Vagina (tissue), 2 donors: ENCODE measurements at places on chromosomes 13 and 19. TPM values are rescaled to one million over a fixed set of nuclear protein-coding genes. Genes with fewer than 3 reads are reported as not detected.

DNA sequence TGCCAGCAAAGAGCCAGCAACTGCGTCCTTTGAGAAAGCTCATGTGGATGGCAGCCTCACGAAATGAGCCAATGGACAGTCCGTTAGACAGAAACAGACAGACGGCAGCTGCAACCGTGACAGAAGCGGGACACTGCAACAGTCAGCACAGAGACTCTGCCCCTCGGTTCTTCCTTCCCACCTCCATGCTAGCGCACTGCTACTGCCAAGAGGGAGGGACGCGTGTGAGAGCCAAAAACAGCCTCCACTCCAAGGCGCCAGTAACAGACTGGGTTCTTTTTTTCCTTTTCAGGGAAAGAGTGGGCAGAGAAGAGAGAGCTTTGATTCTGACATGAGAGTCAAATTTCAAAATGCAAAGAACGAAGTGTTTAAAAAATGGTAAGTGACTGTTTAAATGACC, 77.5 kb downstream of the SERP2 start:
- H3K27ac ChIP-seq: no peak overlapping the region
- H3K4me1 ChIP-seq: peaks cover 14% of the 10 kb centered on the region
- H3K27me3 ChIP-seq: no peaks in the 10 kb centered on the region
- H3K4me3 ChIP-seq: no peak overlapping the region

DNA sequence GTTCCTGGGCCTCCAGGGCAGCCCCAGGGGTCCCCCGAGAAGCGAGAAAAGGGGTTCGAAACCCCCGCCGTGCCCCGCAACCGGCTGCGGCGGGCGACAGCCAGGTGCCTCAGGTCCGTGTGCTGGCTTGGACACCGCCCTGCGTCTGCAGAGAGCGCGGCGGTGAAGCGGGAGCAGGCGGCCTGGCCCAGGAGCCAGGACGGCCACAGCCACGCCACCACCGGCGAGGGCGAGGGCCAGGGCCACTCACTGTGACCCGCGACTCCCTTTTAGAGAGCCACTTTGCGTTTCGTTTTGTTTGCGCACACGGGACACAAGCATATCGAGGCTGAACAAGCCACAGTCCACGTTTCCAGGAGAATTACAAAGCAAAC, 110.4 kb downstream of the CRYL1 start:
- no peaks in the 10 kb centered on the region for H3K27me3 ChIP-seq
- H3K4me3 ChIP-seq: no peak overlapping the region
- peaks cover 26% of the 10 kb centered on the region for H3K4me1 ChIP-seq
- H3K36me3 ChIP-seq: no peaks in the 10 kb centered on the region

GRCh38 chr13:114151565-114152284, 19.3 kb upstream of the RASA3 start:
- H3K4me1 ChIP-seq: peaks cover 11% of the 10 kb centered on the region
- no peak overlapping the region for H3K4me3 ChIP-seq
- H3K36me3 ChIP-seq: no peaks in the 10 kb centered on the region
- H3K27me3 ChIP-seq: no peaks in the 10 kb centered on the region

- H3K27ac ChIP-seq: peak overlapping the region; percentile 66
- H3K36me3 ChIP-seq: no peaks in the 10 kb centered on the region
- no peaks in the 10 kb centered on the region for H3K27me3 ChIP-seq
Measured at GRCh38 chr13:20128459-20128931, 32.4 kb downstream of the GJA3 start.

DNA sequence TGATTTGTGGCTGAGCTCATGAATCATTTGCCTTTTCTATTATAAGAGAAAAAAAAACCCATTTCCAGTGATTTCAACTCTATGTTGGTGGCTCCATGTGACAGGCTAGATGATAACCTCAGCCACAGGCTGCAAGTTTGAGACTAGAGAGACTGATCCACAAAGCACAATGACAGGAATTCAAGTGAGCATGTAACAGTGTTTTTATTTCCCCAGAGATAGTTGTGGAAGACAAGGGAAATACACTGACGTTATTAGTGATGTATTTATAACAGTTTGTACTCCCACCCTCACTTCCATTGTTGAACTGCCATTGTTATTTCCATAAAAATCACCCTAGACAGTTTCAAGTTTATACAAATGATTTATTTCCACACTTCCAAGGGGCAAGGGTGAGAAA, 27.9 kb upstream of the EDNRB start:
- DNase-seq: no peak
- no peak overlapping the region for H3K27ac ChIP-seq
- H3K4me1 ChIP-seq: no peaks in the 10 kb centered on the region
- no peaks in the 10 kb centered on the region for H3K36me3 ChIP-seq
- no peaks in the 10 kb centered on the region for H3K27me3 ChIP-seq
- no peak overlapping the region for H3K4me3 ChIP-seq

- peaks cover 17% of the 10 kb centered on the region for H3K4me1 ChIP-seq
- no peak overlapping the region for H3K27ac ChIP-seq
- no peak overlapping the region for H3K4me3 ChIP-seq
Measured at GRCh38 chr13:73074014-73074413, 15.2 kb downstream of the KLF5 start.

GRCh38 chr13:25702386-25702785, 330.6 kb downstream of the ATP8A2 start:
- DNase-seq: no peak
- no peaks in the 10 kb centered on the region for H3K4me1 ChIP-seq
- no peaks in the 10 kb centered on the region for H3K36me3 ChIP-seq

CCDC159 gene
- 24.1 TPM for total RNA-seq

DNA sequence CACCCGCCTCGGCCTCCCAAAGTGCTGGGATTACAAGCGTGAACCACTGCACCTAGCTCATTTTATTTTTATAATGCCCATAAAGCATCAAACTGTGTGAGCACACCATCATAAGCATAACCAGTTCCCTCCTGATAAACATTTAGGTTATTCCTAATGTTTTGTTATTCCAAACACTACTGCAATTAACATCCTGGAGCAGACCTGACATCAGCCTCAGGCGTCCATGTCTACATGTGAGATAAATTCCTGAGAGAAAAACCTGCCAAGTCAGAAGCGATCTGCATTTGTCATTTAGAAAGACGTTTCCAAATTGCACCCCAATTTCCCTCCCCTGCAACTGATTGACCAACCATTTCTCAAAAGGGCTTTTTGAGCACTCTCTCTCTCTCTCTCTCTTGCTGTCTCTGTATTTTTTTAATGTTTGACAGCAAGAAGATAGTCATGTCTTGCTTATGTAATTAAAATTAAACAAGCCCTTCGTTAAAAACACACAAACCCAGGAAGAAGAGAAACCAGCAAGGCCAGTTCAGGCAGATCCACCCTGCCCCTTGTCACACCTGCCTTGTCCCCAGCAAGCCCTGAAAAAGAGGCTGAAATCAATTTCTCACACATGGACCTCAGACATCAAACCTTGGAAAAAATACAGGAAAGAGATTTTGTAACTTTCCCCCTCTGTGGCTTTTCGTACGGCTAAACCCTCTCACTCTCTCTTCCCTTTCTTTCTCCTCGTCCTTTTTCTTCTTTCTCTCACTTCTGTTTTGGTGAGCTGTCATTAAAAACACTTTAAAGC, 9.9 kb downstream of the LYPD3 start:
- no peaks in the 10 kb centered on the region for H3K27me3 ChIP-seq
- no peaks in the 10 kb centered on the region for H3K36me3 ChIP-seq
- H3K27ac ChIP-seq: no peak overlapping the region
- H3K4me3 ChIP-seq: no peak overlapping the region
- no peak for DNase-seq

- no peaks in the 10 kb centered on the region for H3K4me1 ChIP-seq
- H3K4me3 ChIP-seq: no peak overlapping the region
- DNase-seq: no peak
- H3K27ac ChIP-seq: no peak overlapping the region
Measured at GRCh38 chr13:25114220-25114619, 18.3 kb downstream of the PABPC3 start.

CCNA1 gene
- not detected for total RNA-seq

GRCh38 chr19:51743405-51743804, 8.3 kb downstream of the FPR1 start:
- no peaks in the 10 kb centered on the region for H3K4me1 ChIP-seq
- DNase-seq: no peak
- no peak overlapping the region for H3K27ac ChIP-seq
- H3K36me3 ChIP-seq: no peaks in the 10 kb centered on the region
- H3K27me3 ChIP-seq: no peaks in the 10 kb centered on the region

GRCh38 chr19:4375164-4376027, 25.0 kb downstream of the SH3GL1 start:
- no peaks in the 10 kb centered on the region for H3K36me3 ChIP-seq
- no peaks in the 10 kb centered on the region for H3K27me3 ChIP-seq
- no peak for DNase-seq
- peaks cover 100% of the 10 kb centered on the region for H3K4me1 ChIP-seq
- peak overlapping the region; percentile 2 for H3K4me3 ChIP-seq
- H3K27ac ChIP-seq: peak overlapping the region; percentile 90

DNA sequence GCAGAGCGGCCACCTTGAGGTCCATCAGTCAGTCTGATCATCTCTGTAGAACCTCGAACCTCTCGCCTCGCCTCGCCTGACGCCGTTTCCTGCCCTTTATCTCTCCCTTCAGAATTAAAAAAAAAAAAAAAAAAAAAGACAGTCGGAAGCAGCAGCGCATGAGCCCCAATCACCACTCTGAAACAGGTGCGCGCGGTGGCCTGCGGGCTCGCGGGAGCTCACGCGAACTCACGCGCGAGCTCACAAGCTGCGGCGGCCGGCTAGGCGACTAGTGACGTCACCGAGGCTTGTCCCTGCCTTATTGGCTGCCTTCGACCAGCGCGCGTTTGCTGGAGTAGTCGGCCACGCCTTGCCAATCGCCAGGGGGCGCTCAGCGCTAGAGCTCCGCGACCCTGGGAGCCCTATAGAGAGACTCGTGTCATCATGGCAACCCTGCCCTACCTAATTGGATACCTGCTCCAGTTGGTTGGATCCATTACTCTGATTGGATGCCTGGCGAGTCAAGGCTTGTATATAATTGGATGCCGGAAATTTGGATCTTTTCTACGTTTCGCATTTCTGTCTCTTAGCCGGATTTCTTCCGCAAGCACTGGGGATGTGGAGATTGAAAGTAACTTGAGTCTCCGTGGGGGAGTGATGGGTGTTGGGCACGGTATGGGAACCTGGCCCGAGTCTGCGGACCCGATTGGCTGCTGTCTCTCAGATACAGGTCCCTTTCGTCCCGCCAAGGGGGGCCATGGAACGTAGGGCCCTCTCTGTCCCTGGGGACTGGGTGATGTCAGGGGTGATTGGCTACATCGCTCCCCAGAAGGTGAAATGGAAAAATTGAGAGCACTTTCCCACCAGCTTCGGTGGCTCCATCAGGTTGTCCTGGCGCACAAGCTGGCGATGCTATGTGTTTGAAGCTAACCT, 31.6 kb downstream of the SYT3 start:
- no peaks in the 10 kb centered on the region for H3K4me1 ChIP-seq
- H3K36me3 ChIP-seq: no peaks in the 10 kb centered on the region
- no peak overlapping the region for H3K4me3 ChIP-seq
- DNase-seq: no peak
- H3K27ac ChIP-seq: no peak overlapping the region
- no peaks in the 10 kb centered on the region for H3K27me3 ChIP-seq

DNA sequence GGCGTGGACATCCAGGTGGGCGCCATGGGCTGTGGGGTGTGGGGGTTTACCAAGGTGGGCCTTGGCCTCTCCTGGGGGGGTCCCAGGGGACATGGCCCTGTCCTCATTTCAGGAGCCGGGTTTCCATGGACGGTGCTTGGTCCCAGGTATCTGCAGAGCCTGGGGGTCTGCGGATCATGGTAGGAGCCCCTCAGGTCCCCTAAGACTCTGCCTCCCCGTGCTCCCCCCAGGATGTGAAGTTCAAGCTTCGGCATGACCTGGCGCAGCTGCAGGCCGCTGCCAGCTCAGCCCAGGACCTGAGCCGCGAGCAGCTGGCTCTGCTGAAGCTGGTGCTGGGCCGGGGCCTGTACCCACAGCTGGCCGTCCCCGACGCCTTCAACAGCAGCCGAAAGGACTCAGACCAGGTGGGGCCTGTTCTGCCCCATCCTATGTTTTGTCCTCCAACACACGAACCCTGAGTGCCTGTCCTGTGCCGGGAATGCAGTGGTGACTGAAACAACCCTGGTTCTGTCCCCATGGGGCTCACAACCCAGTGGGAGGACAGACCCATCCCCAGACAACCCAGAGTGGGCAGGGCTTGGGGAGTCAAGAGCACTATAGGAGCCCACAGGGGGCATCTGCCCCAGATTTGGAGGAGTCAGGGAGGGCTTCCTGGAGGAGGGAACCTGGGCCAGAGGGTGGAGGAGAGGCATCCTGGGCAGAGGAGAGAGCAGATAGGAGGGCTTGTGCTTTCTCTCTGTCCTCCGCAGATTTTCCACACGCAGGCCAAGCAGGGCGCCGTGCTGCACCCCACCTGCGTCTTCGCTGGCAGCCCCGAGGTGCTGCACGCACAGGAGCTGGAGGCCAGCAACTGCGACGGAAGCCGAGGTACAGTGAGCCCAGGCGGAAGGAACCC, 26.8 kb downstream of the DHX34 start:
- H3K27me3 ChIP-seq: no peaks in the 10 kb centered on the region
- no peak overlapping the region for H3K27ac ChIP-seq
- peaks cover 82% of the 10 kb centered on the region for H3K36me3 ChIP-seq
- DNase-seq: no peak

PSG11 gene
- total RNA-seq: not detected

SIGLEC8 gene
- not detected for total RNA-seq

OR7A5 gene
- 0.74 TPM for total RNA-seq

DNA sequence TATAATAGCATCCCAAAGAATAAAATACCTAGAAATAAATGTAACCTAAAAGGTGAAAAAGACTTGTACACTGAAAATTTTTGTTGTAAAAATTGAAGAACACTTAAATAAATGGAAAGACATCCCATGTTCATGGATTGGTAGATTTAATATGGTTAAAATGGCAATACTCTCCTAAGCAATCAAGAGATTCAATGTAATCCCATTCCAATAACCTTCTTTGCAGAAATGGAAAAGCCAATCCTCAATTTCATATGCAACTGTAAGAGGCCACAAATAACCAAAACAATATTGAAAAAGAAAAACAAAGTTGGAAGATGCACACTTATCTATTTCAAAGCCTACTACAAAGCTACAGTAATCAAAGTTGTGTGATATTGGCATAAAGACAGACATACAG, 17.7 kb downstream of the DZIP1 start:
- H3K27me3 ChIP-seq: no peaks in the 10 kb centered on the region
- H3K36me3 ChIP-seq: no peaks in the 10 kb centered on the region
- H3K27ac ChIP-seq: no peak overlapping the region
- DNase-seq: no peak

- no peaks in the 10 kb centered on the region for H3K27me3 ChIP-seq
- peaks cover 16% of the 10 kb centered on the region for H3K4me1 ChIP-seq
- no peaks in the 10 kb centered on the region for H3K36me3 ChIP-seq
- H3K4me3 ChIP-seq: no peak overlapping the region
Measured at GRCh38 chr19:44662691-44663385, 8.4 kb upstream of the CEACAM19 start.

LILRB4 gene
- total RNA-seq: 2.9 TPM

- peaks cover 42% of the 10 kb centered on the region for H3K4me1 ChIP-seq
- H3K36me3 ChIP-seq: peaks cover 17% of the 10 kb centered on the region
- H3K27ac ChIP-seq: peak overlapping the region; percentile 94
- H3K4me3 ChIP-seq: peak overlapping the region; percentile 89
Measured at GRCh38 chr19:1028062-1028926, 1.9 kb downstream of the CNN2 start.
